ENCODE measurements at places on chromosomes 13 and 19.

DNA sequence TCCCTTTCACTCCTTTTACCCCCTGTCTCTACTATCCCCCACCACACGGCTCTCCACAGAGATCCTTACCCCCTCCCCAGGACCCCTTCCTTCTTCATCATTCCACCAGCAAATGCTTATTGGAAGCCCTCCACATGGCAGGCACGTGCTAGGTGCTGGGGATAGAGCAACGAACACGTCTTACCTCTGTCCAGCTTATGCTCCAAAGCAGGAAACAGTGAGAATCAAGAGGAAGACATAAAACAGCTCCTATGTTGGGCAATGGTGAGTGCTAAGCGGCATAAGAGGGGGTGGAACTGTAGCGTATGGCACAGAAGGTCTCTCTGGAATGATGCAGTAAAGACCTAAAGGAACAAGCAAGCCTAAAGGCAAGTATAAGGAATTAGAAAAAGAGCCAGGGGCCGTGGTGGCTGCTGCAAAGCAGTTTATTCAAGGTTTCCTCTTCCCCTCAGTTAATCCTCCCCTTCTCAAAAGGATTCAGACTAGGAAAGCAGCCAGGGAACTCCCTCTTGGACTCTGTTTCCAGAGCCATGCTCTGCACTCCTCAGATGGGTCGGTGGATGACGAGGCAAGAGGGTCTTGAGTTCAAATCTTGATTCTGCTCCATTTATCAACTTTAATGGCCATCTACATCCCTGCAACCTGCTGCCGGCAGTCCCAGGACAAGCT lies 289.4 kb downstream of the FOXO1 start:
- no peak for DNase-seq

DNA sequence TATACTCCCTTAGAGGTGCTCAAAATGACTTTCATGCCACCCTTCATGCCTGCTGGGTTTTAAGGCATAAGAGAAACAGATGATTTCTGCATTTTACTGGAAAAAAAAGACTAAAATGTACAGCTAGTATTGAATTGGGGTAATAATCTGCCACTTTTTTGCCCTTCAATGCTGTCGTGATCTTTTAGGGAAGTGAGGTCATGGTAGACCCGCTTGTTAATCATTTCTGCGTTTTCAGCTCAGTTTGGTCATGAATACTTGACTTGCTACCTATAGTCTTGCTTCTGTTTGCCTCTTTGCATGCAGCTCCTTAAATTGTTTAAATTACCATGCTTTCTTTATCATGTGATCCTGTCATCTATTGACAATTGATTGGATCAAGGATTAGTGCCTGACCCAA lies 90.4 kb downstream of the PCCA start:
- DNase-seq = no peak

DNA sequence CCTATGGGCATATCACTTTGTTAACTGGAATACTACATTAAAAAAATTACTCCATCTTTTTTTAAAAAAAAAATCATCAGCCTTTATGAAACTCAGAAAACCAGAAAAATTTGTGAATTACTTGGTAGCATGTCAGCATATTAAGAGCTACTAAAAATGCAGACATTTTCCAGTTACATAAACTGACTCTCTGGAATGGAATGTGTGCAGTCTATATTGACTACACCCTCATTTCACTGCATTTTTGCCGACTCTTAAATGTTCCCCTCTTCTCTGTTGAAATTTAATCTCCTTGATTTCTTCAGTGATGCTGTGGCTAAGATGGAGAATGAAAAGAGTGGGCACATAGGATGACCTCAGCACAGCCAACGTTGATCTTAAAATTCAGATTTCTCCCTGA lies 393.8 kb downstream of the ITGBL1 start:
- no peak for DNase-seq

GRCh38 chr13:57629391-57629804 lies 2.1 kb upstream of the PCDH17 start:
- no peak for DNase-seq

DNA sequence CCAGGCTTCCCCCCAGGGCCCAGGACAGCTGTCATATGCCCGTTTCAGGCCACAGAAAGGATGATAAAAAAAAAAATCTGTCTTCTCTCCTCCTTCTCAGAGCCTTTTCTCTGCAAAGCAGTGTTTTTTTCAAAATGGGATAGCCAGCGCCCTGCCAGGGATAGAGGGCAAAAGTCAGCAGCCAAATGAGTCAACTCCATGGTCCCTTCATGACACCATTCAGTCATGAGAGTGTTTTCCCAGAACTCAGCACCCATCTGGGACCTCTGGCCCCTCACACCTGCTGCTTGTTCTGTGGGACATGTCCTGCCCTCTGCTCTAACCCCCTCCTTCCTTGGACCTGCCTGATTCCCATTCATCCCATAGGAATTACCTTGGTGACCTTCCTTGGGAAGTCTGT lies 95.0 kb downstream of the CYSLTR2 start:
- no peak for DNase-seq

GRCh38 chr13:59474696-59475095 lies 689.0 kb downstream of the DIAPH3 start:
- no peak for DNase-seq

DNA sequence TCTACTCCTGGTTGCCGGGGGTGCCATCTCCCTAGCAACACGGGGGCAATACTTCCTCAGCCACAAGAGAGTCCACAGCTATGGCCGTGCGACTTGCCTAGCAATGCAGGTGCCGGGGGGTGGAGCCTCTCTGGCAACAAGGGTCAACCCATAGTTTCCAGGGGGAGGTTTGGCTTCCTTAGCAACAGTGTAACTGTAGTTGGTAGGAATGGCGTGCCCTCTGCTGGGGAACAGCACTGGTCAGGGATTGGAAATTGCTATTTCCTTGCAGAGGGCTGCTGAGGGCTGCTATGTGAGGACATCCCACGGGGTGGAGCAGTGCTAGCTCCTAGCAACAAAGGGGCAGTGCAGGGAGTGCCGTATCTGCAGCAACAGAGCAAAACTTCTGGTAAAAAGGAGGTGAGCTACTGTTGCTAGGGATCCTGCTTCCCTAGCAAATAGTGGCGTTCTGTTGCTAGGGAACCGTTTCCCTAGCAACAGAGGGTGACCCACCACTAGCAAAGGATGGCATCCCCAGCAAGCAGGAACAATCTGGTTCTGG lies 7.0 kb upstream of the TMC4 start:
- no peak for DNase-seq

DNA sequence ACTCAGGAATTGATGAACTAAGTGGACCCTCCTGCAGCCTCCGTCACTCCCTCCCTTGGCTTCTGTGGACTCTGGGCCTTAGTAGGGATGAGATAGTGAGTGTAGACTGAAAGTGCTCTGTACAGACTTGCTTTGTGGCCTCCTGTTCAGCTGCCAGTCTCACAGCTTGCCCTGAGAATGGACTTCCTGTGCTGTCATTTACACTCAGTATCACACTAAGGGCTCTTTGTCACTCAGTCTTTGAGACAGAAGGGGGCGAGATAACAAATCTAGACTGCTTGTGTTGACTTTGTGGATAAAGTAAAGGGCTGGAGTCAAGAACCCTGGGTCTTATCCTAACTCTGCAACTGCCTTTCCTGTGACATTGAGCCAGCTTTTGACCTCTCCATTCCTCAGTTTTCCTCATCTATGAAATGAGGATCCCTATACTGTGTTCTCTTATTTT lies 21.0 kb upstream of the SPRY2 start:
- DNase-seq = no peak

DNA sequence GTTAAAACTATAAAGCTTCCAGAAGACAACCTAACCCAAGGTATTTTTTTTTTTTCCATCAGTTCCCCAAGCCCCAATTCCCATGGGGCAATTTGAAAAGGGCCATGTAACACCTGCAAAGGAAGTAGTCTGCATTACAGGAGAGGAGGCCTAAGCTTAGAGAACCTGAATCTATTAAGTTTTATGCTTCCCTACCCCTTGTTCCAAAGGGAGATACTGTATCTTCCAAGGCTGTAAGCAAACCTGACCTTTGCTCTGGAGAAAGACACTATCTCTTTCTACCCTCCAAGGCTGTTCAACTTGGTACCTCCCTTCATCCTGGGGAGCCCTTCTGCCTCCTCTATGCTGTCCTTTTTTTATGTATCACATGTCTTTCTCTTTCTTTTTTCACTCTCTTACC lies 15.0 kb downstream of the KATNAL1 start:
- no peak for DNase-seq
